Neural crest cell (in vitro differentiated cells): ENCODE measurements at places on chromosomes 11 and 22.

GRCh38 chr11:112958670-112959069 lies 2.5 kb upstream of the NCAM1 start:
- DNase-seq: no peak

DNA sequence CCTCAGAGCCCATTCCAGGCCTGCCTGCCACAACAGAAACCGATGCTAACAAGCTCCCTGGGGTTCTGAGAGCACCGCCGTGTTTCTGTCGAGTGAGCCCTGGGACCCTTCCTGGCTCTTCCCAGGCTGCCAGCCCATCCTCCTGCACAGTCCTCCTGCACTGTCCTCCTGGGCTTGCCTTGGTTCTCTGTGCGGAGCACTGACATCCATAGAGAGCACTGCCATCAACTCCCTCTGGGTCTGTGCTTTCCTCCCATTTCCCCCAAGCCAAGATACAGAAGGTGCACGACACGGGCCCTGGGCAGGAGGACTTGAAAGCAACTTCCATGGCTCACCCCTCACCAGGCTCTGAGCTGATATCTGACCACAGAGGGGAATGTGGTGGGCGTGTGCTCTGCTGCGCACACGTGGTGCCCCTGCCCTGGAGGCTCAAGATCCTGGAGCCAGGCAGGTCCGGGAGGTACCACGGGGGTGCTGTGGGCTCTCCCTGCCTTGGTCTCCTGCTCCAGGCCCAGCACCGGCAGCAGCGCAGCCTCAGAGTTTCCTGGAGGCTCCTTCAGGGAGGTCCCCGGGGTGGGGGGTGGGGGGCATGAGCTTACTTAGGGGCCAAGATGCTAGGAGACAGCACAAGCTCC lies 304.2 kb downstream of the BRD1 start:
- no peak for DNase-seq

- no peak for DNase-seq
These were observed 222.6 kb downstream of the LARGE1 start for GRCh38 chr22:33697640-33698039.

GRCh38 chr11:102186551-102187191 lies 76.4 kb downstream of the YAP1 start:
- DNase-seq: peak; percentile 13

- DNase-seq: no peak
These were observed 1.4 kb upstream of the TBC1D22A start for GRCh38 chr22:46761017-46761416.

DNA sequence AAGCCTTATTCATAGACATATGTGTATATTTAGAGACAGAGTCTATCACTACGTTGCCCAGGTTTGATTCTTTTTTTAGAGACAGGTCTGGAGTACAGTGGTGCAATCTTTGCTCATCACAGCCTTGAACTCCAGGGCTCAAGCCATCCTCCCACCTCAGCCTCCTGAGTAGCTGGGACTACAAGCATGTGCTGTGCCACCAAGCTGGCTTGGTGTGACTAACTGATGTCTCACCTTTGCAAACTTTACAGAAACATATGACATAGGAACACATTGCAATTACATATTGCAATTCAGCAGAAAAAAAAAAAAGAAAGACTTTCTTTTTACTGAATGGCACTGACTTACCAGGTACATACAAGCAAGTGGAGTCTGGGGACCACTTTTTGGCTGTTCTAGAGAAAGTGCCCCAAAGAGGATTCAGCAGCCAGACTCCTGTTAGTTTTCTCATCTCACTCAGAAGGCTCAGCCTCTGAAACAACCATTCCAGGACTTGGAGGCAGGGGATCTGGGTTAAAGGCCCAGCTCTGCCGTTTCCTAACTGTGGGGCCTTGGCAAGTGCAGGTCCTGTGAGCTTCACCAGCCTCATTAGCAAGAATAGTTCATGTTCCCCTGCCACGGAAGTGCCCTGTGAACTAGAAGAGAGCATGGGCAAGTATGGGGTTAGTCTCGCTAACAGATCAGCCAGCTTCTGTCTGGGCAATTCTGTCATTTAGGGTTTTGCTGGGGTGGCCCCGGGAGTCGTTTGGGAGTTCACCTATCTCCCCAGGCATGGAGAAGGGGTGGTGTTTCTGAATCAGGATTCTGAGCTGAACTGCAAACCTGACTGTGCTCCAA lies 11.3 kb upstream of the NFAM1 start:
- DNase-seq: no peak
